ENCODE measurements at places on chromosomes 6 and 20. TPM values are rescaled to one million over a fixed set of nuclear protein-coding genes. Genes with fewer than 3 reads are reported as not detected.

RPP40 gene
- total RNA-seq: 6.8 TPM

GRCh38 chr6:13288481-13288880 lies 39.9 kb downstream of the TBC1D7 start:
- DNase-seq: no peak

GRCh38 chr6:83055366-83055964 lies 10.2 kb downstream of the UBE3D start:
- DNase-seq: peak; percentile 66

DNA sequence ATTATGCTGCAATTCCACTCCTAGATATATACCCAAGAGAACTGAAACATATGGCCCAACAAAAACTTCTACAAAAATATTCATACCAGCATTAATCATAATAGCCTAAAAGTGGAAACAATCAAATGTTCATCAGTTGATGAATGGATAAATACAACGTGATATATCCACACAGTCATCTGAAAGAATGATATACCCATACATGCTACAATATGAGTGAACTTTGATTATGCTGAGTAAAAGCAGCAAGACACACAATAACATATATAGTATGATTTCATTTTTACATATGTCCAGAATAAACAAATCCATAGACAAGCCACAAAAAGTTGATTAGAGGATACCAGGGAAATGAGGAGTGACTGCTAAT lies 30.7 kb downstream of the CDK19 start:
- DNase-seq: no peak

ADRM1 gene
- 60.8 TPM for total RNA-seq
